ENCODE measurements at places on chromosomes 16 and 17.
A peak's percentile ranks its signal among the peaks of the same experiment; 100 is the strongest.

DNA sequence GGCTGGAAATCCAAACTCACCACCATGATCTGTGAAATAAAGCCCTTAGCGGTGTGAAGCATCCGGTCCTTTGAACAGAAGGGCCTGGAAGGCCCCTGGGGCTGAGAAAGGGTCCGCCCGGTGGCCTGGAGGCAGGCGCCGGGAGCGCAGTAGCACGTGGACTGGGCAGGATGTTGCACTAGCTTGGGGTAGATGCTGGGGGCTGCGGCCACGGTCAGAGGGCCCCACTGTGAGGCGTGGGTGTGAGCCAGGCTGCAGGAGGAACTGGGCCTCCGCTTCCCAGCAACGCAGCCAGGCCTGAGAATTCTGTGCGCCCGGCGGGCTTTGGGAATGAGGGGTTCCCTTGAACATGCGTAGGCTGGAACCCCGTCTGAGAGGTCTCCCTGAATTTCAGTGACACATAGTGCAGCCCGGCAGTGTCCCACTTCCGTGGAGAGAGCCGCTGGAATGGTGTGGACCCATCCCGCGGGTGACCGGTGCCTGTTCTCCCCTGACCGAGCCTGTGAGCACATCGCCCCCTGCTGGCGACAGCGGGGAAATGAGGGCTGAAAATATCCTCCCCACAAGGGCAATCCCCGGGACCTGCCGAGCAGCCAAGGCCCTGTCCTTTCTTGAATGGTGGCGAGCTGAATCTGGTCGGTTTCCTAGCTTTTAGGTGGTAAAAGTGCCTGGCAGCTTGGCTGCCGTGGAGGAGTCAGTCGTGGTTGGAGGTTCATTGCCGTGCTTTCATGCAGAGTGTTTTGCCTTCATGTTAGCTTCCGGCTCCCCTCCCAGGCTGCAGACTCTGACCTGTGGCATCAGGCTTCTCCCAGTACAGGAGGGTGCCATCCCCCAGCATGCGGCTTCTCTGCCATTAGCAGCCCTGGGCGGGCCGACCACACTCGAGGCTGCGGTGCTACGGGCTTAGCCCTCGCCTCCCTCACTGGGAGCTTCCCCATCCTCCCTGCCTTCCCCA, 43.8 kb downstream of the DNAJA2 start:
- peak; percentile 18 for DNase-seq

- DNase-seq = peak; percentile 8
Observed at GRCh38 chr17:35372846-35373533, 431 bp downstream of the SLFN11 start.

DNA sequence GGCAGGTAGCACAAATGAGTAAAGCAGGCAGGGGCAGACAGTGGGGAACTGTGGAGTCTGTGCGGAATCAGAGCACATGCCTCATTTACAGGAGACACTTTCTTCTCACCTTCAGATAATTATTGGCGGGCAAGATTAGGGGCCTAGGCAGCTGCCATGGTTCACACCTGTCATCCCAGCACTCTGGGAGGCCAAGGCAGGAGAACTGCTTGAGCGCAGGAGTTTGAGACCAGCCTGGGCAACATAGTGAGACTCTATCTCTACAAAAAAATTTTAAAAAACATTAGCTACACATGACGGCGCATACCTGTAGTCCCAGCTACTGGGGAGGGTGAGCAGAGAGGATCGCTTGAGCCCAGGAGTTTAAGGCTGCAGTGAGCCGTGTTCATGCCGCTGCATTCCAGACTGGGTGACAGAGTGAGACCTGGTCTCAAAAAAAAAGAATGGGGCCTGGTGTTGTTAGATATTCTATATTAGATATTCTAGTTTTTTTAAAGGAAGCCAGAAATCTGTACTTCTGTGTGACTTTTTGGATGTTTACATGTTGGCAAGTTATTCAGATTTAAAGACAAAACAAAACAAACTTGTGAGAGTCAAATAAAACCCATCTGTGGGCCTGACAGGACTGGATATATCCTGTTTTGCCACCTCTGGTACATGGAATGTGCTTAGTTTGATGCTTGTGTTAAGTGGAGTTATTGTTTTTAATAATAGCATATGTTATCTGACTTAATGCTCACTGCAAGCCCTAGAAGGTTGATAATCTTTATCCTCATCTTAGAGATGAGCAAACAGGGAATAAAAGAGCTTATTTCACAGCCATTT, 4.9 kb upstream of the LPCAT2 start:
- DNase-seq = no peak

GRCh38 chr16:2276368-2277195, 8.7 kb upstream of the RNPS1 start:
- DNase-seq = no peak

DNA sequence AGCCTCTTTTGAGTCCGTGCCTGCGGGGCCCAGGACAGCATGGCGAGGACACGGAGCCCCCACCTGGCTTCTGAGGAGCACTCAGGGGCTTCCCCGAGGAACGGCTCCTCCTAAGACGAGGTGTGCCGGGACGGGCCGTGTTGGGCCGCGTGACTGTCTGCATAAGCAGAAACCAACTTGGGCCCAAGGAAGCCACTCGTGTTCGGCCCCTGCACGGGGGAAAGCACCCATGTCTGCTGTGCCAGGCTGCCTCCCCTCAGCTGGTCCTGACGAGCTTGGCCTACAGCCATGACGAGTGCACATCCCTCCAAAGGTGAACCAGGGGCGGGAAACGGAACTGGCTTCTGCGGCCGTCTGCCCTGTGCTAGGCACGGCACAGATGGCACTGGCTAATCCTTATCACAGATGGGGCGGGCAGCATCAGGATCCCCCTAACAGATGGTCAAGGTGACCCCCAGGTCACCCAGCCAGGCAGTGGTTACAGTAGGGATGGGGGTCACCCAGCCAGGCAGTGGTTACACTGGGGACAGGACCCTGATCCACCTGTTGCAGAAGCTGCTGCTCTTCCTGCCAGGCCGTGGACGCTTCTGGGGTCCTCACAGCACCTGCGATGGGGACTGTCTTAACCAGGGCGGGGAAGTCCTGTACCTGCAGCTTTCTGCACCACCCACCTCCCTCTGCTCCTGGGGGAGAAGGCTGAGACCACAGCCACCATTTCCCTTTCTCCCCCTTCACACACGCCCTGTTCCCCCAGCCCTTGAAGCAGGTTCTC, 25.6 kb downstream of the MRM3 start:
- no peak for DNase-seq

DNA sequence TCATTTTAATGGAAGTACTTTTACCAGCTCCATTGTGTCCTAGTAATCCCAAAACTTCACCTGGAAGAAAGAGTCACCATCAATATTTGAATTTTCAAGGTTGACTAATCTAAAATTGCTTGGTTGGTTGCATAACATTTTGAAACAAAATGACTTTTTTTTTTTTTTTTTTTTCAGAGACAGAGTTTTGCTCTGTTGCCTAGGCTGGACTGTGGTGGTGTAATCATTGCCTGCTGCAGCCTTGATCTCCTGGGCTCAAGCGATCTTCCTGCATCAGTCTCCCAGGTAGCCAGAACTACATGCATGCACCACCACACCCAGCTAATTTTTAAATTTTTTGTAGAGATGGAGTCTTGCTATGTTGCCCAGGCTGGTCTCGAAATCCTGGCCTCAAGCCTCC, 12.6 kb upstream of the ABCA6 start:
- DNase-seq = no peak

DNA sequence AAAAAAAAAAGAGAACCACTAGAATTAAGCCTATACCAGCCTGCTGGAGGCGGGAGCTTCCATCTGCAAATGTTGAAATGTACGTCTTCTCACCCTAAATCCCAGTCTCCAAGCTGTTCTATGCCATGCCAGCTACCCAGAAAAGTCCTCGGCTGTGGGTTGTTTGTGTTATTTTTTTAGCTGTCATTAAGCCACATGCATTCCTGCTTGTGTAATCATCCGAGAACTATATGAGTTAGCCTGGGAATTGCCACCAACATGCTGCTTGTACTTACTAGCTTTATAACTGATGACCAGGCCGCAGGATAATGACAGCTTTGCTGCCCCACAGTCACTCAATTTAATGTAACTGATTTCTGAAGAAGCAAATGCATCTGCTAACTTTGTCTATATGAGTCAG, 313.9 kb upstream of the SALL1 start:
- DNase-seq = no peak

GRCh38 chr17:82077617-82078358, 12.2 kb upstream of the DUS1L start:
- DNase-seq = no peak

DNA sequence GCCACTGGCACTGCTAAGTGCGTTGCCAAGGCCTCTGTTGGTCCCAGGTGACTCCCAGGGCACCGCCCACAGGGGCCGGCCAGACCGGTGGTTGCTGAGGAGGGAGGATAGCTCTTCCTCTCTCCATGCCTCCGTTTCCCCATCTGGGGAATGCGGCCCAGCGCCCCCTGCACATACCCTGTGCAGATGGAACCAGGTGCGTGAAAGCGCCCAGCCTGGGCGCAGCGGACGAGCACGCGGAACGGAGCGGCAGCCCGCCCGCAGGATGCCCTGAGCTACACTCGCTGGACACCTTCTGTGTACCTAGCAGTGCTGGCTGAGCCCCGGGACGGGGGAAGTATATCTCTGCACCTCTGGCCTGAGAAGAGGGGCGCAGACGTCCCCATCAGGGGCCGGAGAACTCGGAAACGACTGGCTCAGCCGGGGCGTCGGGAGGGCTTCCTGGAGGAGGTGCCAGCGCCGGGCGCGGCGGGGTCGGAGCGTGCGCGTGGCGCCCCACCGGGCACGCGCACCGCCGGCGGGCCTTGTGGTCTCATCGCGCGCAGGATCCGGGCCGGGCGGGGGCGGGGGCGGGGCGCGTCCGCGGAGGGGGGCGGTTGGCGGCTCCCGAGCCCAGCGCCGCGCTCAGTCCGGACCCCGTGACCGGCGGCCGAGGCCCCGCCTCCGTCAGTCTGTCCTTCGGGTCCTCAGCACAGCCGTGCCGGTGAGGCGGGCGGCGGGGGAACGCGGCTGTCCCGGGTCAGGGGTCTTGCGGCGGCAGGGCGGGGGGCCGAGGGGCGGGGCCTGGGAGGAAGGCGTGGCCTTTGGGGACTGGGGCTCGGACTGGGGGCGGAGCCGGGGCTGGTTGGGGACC, at the start of the genes CCDC78 and HAGHL:
CCDC78 (minus strand) TSS at position 6 of the 853 bp plus-strand sequence. CDS start 76 bp downstream, outside the sequence.
HAGHL (plus strand) TSS at position 669 of the 853 bp plus-strand sequence. CDS start 404 bp downstream, outside the sequence.
- DNase-seq = no peak

DNA sequence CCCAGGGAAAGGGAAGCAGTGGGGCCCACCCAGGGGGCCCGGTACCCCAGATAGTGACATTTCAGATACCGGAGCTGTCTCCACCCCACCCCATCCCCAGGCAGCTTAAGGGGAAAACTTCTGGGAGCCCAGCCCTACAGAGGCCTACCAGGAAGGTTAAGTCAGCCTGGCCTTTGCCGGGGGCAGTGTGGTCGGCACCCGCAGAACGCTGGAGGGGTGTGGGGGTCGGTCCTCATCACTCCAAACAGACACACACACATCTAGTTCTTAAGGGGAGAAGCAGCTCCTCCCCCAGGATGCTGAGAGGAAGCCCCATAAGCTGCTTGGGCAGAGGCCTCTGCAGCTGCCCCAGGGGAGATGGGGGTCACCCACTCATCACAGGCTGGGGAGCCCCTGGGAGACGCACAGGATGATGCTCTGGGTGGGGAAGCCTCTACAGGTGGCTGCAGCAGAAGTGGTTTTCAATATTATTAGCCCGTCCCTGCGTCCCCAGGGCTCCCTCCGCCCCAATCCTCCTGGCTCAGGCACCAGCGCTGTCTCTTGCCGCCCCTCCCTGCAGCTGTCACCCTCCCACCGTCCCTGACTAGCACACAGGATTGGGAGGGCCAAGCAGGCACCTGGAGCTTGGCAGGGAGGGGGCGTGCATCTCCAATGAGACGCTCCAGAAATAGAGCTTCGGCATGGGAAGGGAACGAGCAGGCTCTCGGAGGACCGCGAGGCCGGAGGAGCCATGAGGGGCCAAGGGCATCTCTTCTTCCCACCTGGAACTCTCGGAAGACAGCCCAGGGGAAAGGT, 1.4 kb upstream of the ABR start:
- DNase-seq = peak; percentile 39

- no peak for DNase-seq
Observed at GRCh38 chr17:9432134-9432885, 143.3 kb downstream of the STX8 start.

DNA sequence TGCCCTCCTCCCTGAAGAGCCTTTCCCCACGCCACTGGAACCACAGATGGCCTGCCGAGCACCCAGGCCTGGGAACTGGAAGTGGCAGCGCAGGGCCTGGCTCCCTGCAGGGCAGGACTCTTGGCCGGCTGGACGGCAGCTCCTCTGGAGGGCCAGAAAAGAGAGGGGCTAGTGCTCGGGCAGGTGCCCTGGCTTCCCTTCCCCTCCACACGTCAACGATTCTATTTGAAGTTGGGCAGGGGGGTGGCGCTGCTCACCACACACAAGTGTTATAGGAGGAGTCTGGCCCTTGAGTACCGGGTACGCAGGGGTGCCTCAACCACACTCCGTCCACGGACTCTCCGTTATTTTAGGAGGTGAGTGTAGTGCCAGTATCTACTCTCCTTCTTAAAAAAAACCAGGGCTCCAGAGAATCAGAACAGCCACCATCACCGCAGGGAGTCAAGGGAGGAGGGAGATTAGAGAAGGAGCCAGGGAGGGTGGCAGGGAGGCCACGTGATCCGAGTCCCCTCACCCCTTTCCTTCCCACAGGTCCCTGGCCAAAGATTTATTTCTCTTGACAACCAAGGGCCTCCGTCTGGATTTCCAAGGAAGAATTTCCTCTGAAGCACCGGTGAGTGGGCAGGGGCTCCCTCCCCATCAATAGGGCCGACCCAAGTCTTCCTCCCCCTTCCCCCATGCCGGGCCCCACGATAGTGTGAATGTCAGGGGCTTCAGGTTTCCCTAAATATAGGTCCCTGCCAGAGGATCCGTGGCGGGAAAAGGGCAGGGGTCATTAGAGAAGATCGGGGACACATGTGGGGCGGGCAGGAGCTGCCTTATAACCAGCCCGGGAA, 1.4 kb upstream of the ALDOA start:
- DNase-seq = peak; percentile 28

- DNase-seq = no peak
Observed at GRCh38 chr16:74731853-74732477, 31.3 kb upstream of the MLKL start.

- DNase-seq = no peak
Observed at GRCh38 chr16:55933038-55933437, 57.9 kb upstream of the CES5A start.

DNA sequence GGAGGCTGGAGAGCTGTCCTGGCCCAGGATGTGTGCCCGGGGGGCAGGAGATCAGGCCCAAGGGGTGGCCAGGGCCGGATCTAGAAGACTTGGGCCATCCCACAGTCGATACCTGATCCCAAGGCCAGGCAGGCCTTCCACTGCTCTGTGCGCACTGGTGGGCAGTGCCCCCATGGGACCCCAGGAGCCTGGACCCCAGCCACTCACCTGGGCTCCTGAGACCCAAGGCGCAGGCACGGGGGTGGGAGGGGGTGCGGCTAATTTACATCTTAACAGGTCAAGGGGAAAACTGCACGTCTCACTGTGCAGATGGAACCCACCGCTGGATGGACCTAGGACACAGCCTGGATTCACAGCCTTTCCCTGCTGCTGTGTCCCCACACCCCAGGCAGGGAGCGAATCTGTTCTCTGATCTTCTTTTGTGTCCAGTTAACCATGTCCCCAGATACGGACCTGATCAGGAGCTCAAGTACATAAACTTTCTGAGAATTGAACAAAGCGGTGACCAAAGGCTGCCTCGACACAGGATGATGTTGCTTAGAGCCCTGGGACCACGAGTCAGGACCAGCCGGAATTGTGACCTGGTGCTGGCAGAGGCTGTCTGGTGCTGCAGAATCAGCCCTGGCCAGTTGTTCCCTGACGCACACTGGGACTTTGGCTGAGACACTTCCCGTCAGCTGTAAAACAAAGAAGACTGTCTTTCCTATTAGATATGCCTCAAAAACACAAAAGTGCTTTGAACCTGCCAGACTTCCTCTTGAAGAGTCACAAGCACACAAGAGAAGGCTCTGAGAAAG, 60.6 kb downstream of the TNFRSF13B start:
- no peak for DNase-seq
